Esophagus mucosa (tissue), 1 donor: ENCODE measurements at places on chromosomes 7 and 10. TPM values are rescaled to one million over a fixed set of nuclear protein-coding genes. Genes with fewer than 3 reads are reported as not detected.

CUZD1 gene
- 0.24 TPM for total RNA-seq

TRIM73 gene
- total RNA-seq = 0.92 TPM

SCART1 gene
- total RNA-seq = 0.56 TPM

UNC5B gene
- 37.0 TPM for total RNA-seq

CREB3L2 gene
- 28.3 TPM for total RNA-seq

PRLHR gene
- total RNA-seq = not detected

INHBA gene
- 0.84 TPM for total RNA-seq

WIPF3 gene
- 1.2 TPM for total RNA-seq

RPEL1 gene
- total RNA-seq = not detected

OR2F2 gene
- not detected for total RNA-seq
